ENCODE measurements at places on chromosomes 7 and 10.

DNA sequence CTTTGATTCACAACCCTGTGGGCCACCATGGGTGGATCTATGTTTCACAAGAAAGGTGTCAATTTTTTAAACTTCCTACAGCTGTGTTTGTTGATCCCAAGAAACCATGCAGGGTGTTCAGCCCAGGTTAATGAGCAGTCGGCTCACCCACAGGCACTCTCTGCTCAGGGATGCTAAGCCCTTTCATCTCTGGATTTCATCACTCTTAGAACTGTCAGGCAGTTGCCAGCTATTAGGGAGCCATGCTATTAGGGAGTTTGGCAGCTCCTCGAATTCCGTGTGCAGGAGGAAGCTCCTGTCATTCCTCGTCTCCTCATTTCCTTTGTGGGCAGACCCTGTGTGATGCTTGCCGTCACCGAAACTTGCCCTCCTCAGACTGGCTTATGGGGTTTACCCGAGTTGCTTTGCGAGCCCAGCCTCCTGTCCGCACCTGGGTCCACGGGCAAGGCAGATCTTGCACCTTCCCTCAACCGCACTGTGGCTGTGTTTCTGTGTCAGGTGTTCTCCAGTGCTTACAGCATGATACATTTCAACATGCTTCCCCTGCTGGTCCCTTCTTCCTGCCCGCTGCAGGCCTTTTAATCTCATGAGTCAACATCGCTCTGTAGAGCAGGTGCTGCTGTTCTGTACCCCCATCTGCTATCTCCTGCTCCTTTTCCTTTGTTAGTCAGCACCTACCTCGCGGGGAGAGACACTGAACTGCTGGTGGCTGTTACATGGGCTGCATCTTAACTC, 509.8 kb downstream of the SUGCT start:
- DNase-seq = peak; percentile 73

DNA sequence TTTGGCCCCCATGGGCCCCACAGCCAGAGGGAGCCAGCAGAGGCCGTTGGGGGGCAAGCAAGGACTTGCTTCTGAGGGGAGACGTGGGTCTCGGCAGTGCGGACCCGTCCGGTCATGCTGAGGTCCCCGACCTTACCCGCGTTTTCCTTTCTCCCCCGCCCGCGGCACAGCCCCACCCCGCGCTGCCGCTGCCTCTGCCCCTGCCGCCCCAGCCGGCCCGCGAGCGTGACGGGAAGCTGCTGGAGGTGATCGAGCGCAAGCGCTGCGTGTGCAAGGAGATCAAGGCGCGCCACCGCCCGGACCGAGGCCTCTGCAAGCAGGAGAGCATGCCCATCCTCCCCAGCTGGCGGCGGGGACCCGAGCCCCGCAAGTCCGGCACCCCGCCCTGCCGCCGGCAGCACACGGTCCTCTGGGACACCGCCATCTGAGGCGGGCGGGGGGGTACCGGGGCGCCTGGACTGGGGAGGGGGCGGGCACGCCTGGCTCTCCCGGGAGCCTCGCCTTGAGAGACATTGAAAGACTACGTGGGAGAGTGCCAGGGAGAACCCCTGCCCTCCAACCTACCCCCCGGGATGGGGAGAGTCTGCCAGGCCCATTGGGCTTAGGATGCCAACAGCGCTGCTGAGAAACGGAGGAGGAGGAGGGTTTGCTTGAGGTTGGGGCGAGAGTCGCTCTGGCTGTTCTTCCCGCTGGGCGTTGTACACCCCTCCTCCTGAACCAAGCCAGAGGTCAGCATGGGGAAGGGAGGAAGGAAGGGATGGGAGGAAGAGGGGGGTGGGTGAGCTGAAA, 9.9 kb downstream of the NYAP1 start:
- DNase-seq = no peak

GRCh38 chr7:38822549-38822948, 86.4 kb downstream of the VPS41 start:
- DNase-seq = no peak

DNA sequence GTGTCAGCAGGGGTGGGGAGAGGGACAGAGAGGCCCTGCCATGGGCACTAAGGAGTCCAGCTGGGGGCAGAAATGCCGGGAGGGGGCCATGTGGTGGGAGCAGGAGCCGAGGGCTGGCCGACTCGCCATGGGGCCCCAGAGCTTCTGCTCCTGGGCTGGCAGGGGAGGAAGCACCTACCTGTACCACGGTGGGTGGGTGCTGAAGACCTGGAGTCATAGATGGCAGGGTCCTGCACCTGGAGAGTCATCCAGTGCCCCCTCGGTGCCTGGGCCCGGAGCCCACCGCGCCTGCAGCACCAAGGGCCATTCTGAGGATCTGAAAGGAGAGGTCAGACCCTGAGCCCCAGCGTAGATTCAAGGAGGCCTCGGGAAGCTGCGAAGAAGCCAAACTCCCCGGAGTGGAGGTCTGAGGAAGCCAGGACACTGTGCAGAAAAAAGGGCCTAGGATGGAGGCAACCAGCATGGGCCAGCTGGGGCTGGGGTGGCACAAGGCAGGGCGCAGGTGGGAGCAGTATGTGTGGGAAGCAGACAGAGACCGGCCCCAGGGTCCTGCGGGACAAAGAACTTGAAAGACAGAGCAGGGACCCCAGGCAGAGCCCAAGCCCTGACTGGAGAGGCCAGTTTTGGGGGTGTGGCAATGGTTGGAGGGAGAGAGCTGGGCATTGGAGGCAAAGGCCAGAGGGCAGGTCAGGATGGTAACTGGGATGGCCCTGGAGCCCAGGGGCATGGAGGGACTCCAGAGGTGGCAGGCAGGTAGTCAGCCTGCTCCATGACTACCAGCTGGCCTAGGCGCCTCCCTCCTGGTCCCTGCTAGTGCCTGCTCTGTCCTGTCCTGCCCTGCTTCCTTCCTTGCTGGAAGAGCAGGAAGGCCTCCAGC, 26.7 kb upstream of the SMARCD3 start:
- DNase-seq = no peak

- no peak for DNase-seq
Observed at GRCh38 chr10:43127442-43127841, 10.8 kb upstream of the CSGALNACT2 start.

DNA sequence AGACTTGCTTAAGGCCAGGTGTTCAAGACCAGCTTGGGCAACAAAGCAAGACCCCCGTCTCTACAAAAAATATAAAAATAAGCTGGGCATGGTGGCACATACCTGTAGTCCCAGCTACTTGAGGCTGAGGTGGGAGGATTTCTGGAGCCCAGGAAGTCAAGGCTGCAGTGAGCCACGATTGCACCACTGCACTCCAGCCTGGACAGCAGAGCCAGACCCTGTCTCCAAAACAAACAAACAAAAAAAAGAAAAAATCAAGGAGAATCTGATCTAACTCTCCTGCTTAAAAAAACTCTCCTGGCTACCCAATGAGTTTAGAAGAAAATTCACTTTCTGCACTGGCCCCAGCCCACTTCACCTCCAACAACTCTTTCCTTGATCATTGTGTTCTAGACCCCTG, 1.9 kb upstream of the KPNA7 start:
- no peak for DNase-seq

- DNase-seq = peak; percentile 85
Observed at GRCh38 chr7:73734619-73735527, 3.7 kb downstream of the ABHD11 start.

DNA sequence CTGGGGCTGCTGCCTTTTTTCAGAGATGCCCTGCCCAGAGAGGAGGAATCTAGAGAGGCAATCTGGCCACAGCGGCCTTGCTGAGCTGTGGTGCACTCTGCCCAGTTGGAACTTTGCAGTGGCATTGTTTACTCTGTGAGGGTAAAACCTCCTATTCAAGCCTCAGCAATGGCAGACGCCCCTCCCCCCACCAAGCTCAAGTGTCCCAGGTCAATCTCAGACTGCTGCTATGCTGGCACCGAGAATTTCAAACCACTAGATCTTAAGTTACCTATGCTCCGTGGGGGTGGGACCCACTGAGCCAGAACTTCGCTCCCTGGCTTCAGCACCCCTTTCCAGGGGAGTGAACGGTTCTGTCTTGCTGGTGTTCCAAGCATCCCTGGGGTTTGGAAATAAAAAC, 77.2 kb downstream of the EXOC4 start:
- DNase-seq = no peak

GRCh38 chr10:130655313-130656186, 519.4 kb downstream of the GLRX3 start:
- no peak for DNase-seq

GRCh38 chr10:62690703-62691102, 113.8 kb upstream of the ADO start:
- no peak for DNase-seq

- no peak for DNase-seq
Observed at GRCh38 chr10:20767028-20767427, 130.1 kb downstream of the NEBL start.

GRCh38 chr7:43232366-43232765, 119.9 kb downstream of the HECW1 start:
- DNase-seq = no peak

- no peak for DNase-seq
Observed at GRCh38 chr7:33650828-33651227, 254.5 kb upstream of the BMPER start.

DNA sequence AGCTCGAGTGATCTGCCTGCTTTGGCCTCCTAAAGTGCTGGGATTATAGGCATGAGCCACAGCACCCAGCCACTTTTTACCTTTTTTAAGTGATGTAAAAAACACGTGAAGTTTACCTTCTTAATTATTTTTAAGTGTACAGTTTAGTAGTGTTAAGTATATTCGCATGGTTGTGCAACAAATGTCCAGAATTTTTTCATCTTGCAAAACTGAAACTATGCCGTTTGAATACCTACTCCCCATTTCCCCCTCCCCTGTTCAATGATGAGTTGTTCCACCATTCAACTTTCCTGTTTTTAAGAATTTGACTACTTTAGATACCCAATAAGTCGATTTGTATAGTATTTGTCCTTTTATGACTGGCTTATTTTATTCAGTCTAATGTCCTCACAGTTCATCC, 10.9 kb downstream of the NRBF2 start:
- DNase-seq = no peak

- DNase-seq = no peak
Observed at GRCh38 chr7:154437234-154437633, 385.0 kb downstream of the DPP6 start.

GRCh38 chr7:157318015-157318706, 18.6 kb upstream of the DNAJB6 start:
- no peak for DNase-seq
